ENCODE measurements at places on chromosomes 7 and 10. TPM values are rescaled to one million over a fixed set of nuclear protein-coding genes. Genes with fewer than 3 reads are reported as not detected.

ENKUR gene
- total RNA-seq: 0.31 TPM

OR2A1 gene
- total RNA-seq: not detected

LOXL4 gene
- total RNA-seq: 1.3 TPM

PRPS1L1 gene
- total RNA-seq: not detected

ZNF33B gene
- total RNA-seq: 6.7 TPM

PPP1R17 gene
- total RNA-seq: not detected

ARHGEF35 gene
- total RNA-seq: 0.26 TPM
